CD14-positive monocyte (primary cell): ENCODE measurements at places on chromosomes 3 and 15.

DNA sequence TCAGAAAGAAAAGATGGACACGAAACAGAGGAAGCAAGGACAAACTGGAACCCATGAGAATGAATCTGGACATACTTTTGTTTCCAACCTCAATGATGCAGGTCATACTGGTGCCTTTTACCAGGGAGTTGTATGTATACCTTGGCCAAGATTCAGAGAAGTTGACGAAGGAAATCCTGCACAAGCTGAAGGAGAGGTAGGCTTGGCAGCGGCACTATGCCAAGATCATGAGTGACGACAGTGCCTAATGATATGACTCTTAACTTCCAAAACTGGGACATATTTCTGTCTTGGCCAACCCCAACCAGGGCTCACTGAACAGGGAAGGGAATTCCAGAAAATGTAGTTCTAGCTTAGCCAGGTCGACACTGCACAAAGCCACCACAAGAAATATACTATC, 149.2 kb upstream of the SLCO3A1 start:
- DNase-seq, result no peak

DNA sequence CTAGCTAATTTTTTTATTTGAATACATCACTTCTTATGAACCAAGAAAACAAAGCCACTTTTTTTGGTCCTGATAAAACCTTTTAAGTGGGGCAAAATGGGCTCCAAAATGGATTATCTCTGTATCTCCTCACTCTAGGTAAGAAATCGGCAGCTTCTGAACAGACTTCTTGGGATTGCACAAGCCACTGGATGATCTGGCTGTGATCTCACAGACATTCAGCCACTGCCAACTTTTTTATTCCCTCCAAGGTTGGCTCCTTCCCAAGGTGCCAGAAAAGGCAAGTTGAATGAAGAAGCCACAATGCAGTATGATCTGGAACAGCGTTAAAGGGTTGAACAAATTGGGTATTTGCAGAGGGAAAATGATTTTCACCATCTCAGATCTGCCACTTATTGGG, 73.2 kb downstream of the PRICKLE2 start:
- no peak for DNase-seq

DNA sequence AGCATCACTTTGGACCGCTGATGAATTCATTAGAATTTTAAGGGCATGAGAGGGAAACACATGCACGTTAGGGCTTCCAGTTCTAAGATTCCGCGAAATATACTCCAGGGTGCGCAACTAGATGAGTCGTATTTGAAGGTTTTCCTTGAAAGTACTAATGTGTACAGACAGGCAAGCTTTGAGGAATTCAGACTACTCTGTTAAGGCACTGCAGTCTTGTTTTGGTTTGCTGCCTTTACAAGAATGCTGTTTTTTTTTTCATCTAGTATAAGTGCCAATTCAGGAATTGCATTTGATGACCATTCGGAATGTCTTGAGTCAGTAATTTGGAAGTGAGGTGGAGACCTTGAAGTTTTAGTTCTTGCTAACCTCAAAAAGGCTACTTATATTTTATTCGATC, 19.1 kb downstream of the TRNT1 start:
- DNase-seq, result no peak

DNA sequence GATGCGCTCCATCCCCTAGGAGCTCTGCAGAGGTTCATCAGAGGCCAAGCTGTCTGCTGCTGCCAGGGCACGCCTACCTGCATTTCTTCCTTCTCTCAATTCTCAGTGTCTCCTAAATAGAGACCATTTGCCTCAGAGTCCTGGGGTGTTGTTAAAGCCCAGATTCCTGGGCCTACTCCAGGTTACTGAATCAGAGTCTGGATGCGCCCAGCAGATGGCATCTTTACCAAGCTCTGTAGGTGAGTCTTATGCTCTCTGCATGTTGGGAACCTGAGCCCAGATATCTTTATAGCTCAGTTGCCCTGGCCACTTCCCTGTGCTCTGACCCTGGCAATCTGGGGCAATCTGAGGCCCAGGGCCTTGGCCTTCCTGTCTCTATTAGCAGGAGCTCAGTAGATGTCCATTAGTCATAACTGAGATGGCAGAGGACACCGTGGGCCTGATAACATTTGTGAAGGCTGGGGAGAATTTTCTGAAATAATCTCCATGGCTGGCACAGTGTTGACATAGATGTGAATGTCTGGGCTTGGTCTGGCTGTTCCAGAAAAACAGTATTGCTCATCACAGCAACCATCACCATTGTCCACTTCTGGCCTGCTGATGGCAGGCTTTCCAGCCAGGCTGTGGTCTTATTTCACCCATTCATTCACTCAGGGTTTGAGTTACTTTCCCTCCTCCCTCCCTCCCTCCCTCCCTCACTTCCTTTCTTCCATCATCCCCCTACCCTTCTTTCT, 13.3 kb upstream of the RBP1 start:
- DNase-seq, result no peak

DNA sequence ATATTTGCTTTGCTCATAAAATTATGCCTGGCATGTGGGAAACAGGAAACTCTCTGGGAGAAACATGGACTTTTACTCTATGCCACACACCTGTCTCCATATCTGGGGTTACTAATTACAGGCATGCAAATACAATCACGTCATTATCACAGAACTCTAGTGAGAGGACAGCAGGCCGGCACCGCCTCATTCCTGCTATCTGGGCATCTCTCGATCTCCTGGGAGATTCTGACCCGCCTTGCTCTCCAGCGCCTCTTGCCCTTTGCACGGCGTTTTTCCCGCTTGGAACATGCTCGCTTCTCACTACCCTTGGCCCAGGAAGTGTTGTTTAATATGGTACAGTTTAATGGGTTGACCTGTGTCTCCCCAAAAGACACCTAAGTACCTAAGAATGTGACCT, 45.4 kb upstream of the PARL start:
- DNase-seq, result no peak

DNA sequence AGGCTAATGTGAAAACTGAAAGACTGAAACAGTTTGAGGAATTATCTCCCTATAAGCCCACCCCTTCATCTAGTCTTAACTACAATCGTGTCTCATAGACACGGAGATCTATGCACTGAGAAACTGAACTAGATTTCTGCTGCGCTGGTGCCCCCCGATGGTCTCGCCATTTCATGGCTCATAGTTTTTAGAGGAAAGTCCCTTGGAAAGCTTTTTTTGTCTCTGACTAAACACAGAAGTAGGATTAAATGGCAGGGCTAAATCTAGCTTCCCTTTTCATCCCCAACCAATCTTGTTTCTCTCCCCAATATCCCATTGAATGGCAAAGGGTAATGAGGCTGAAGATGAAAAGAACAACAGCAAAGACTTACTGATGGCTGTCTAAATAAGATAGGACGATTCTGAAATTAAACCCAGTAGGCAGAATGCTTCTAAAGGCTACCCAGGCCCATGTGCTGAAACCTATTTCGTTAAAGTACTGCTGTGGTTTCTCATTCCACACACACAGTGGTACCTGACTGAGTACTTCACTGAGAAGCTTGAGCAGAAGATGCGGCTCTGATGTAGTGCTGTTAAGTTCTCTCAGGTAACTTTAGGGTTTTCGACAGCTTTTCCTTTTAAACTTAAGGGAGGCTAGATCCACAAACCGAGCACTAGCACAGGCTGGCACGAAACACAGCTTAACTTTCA, 142.7 kb downstream of the GADL1 start:
- peak; percentile 19 for DNase-seq

DNA sequence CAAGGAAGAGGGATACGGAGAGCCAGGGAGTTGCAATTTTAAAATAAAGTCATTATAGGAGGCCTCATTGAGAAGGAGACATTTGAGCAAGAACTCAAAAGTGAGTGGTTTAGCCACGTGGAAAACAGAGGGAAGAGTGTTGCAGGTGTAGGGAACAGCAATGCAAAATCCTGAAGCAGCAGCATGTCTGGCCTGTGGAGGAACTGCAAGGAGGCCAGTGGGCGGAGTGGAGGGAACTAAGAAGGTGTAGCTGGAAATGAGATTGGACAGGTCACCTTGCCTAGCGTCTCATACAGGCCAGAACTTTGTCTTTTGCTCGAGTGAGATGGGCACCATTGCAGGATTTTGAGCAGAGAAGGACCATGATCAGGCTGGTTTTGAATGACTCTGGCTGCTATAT, 34.9 kb downstream of the SAXO2 start:
- no peak for DNase-seq

GRCh38 chr15:95131131-95131556, 899.8 kb downstream of the MCTP2 start:
- DNase-seq, result no peak

GRCh38 chr3:64892671-64893309, 205.0 kb upstream of the ADAMTS9 start:
- DNase-seq, result no peak

DNA sequence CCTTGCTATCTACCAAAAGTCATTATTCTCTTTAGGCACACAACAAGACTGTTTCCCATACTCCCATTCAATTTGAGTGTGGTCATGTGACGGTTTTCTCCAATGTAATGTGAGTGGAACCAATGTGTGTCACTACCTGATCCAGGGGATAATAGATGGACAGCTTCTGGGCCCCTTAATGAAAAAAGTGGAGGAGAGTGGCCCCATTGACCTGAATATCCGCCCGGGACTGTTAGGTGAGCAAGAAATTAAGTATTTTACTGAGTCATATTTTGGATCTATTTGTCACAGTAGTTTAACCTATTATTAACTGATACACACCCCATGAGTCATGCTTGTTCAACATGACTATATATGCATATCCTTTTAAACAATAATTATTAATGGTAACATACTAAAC, 15.1 kb upstream of the ARID3B start:
- no peak for DNase-seq

- DNase-seq, result no peak
These were observed 251.0 kb upstream of the RARB start for GRCh38 chr3:25177041-25177440.

GRCh38 chr3:97712919-97713318, 51.6 kb upstream of the ARL6 start:
- DNase-seq, result no peak
